ENCODE measurements at places on chromosomes 13 and 19.

GRCh38 chr19:10278935-10279334, 7.8 kb upstream of the ICAM4 start:
- DNase-seq = no peak

DNA sequence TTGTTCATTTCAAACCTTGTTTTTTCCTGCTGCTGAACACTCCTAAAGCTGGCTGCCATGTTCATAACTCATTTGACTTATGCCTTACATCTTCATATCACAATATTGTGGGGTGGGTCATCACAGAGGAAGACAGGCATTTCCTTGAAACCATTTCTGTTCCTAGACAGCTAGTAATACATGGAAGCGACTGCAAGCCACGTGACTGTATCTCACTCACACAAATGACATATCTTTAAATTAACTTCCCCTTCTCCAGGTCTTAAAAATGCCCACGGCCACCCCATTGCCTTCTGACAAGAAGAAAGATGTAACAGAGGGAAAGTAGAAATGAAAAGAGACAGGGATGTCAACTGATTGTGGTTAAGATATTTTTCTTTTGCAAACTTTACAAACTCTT, 236.8 kb downstream of the LMO7 start:
- no peak for DNase-seq

GRCh38 chr19:32908641-32909190, 39.1 kb upstream of the SLC7A9 start:
- no peak for DNase-seq

DNA sequence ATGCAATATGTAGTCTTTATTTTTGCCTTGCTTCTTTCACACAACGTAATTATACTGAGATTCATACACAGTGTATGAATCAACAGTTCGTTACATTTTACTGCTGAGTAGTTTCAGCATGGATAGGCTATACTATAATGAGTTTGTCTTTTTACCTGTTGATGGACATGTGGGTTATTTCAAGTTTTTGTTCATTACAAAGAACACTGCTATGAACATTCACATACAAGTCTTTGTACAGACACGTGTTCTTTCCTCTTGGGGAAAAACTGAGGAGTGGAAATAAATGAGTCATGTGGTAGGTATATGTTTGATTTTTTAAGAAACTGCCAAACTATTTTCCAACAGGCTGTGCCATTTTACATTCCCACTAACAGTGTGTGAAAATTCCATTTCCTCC, 35.1 kb downstream of the ENOX1 start:
- no peak for DNase-seq

DNA sequence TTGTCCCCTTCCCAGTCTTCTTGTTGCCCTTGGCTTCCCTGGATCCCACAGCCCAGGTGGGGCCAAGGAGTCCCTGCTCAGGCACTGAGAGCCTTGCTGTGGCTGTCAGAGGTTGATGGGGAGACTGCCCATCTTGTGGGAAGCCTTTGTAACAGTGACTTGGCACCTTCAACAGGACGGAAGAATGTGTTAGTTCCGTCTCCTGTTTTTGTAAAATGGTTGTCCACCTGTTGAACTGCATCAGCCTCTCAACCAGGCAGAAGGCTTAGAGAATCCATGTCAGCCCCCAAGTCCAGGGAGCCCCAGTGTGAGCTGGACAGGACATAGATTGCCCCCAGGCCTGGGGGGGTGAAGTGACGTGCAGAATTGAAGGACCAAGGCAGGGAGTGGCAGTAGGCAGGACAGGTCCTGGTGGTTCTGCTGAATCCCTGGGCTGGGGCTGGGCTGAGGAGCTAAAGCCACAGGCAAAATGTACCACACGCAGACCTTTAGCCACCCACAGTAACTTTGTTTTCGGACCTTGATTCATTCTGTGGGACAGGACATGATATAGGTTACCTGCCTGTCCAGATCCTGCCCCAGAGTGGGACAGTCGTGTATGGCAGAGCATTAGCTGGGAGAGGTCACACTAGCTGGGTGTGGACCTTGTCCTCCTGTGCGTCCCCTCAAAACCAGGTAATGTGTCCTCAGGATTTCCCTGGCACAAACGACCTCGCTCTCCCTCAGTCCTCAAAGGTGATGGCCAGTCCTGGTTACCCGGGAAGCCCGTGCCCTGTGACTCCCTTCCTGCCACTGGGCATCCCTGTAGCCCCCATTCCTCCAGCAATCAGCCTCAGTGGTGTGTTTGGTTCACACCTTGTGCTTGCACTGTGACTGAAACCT, 47.0 kb downstream of the GATAD2A start:
- no peak for DNase-seq

DNA sequence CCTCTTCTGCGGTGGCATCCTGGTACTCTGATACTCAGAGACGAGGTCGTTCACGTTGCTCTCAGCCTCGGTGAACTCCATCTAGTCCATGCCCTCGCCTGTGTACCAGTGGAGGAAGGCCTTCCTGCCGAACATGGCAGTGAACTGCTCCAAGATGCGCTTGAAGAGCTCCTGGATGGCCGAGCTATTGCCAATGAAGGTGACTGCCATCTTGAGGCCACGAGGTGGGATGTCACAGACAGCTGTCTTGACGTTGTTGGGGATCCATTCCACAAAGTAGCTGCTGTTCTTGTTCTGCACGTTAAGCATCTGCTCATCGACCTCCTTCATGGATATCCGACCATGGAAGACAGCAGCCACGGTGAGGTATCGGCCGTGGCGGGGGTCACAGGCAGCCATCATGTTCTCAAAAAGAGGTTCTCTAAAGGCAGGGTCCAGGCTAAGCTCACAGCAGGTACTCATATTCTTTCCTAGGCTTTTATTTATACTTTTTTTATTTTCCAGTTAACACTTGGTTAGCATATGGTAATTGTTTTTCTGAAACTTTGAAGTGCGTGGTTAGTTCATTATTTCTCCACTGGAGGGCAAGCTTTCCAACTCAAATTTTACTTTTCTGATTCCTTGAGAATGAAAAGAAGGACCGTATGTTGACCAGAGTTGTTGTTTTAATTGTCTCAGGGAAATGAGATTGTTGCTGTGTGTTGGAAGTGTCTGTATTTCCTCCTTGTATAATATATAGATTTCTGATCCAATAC, 72.4 kb upstream of the RGCC start:
- DNase-seq = peak; percentile 31

- DNase-seq = no peak
Observed at GRCh38 chr19:52936151-52936953, 13.1 kb upstream of the ZNF888 start.

DNA sequence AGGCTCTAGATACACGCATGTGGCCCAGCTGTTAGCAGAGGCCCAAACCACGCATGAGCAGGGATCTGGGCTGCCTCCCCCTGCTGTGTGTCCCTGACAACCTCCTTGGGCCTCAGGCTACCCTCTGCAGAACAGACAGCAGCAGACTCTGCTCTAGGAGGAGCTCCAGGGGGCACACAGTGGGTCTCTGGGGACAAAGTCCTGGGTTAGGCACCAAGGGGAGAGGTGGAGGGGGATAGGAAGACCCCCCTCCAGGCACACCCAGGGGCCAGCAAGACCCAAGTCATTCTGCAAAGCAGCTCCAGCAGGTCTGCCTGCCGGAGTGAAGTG, 8.0 kb downstream of the TINCR start:
- no peak for DNase-seq

GRCh38 chr13:47420568-47420967, 523.7 kb upstream of the HTR2A start:
- DNase-seq = no peak

DNA sequence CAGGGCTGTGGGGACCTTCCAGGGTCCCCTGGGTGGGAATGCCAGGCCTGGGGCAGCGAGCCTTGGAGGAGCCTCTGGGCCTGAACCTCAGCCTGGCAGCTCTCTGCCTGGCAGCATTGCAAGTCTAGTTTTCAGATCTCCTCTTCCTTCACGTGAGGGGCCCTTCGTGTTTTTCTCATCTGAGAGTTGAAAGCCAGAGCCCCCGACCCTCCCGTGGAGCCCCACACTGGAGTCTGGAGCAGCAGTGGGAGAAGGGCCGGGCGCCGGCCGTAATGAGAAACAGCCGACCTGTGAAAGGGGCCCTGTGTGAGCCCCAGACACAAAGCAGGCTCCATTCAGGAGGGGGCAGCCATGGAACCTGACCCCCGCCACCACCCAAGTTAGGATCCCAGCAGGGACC, 19.3 kb downstream of the TMED1 start:
- no peak for DNase-seq
